ENCODE measurements at places on chromosomes 7 and 10. TPM values are rescaled to one million over a fixed set of nuclear protein-coding genes. Genes with fewer than 3 reads are reported as not detected.
A peak's percentile ranks its signal among the peaks of the same experiment; 100 is the strongest.

The ITPRID1 gene
- total RNA-seq = not detected

The PDZD7 gene
- 2.2 TPM for total RNA-seq

DNA sequence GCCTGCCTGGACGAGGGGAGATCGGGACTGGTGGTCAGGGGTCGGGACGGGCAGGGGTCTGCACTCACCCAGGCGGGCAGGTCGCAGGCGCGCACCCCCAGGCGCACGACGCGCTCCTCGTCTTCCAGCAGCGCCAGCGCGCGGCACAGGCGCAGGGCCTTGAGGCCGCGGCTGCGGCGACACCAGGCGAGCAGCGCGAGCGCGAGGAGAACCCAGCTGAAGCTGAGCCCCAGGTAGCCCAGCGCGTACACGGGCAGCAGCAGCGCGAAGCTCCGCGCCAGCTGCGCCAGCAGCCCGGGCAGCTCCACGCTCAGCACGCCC, 328 bp downstream of the ESYT2 start:
- peak; percentile 38 for DNase-seq

- no peak for DNase-seq
Measured at GRCh38 chr7:149196151-149196704, 882 bp downstream of the ZNF282 start.

DNA sequence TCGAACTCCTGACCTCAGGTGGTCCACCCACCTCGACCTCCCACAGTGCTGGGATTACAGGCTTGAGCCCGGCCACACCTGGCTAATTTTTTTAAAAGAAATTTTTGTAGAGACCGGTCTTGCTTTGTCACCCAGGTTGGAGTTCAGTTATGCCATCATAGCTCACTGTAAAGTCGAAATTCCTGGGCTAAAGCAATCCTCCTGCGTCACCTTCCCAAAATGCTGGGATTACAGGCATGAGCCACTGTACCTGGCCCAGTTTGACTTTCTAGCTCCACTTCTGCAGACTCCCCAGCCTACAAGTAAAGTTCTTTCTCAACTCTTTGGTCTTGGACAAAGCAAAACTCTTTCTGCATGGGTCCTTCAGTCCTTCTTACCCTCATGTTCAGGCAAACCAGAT, 214.1 kb downstream of the SKIDA1 start:
- no peak for DNase-seq

- DNase-seq = no peak
Measured at GRCh38 chr10:113340282-113340681, 212.6 kb upstream of the HABP2 start.

DNA sequence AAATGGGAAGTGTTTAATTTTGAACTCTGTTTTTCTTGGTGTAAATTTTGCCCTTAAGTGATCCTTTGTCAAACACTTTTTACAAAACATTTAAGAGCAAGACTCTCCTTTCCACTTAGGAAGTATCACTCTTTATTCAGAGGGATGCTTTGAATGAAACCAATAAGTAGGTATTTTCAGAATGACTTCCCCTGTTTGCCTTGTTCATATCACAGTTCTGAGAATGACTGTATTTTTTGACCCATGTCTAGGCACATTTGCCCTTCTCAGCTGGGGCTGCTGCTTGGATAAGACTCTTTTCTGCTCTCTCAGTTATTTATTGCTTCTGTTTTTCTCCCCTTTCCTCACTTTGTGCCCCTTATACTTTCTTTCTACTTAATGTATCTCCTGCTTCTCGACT, 98.2 kb downstream of the CCNY start:
- no peak for DNase-seq

DNA sequence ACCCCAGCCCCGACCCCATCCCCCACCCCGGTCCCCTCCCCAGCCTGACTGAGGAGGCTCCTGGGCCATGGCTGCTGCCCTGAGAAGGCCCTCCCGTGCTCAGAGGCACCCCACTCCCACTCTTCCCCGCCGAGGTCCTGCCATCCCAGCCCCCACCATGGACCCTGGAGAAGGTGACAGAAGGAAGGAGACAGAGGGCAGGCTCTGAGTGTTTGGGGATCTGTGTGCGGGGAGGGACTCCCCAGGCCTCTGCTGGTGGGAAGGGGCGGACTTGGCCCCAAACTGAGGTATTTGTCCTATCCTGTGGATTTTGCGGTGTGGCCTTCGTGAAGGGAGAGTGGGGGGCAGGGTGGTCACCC, 53.4 kb downstream of the PWWP2B start:
- no peak for DNase-seq

DNA sequence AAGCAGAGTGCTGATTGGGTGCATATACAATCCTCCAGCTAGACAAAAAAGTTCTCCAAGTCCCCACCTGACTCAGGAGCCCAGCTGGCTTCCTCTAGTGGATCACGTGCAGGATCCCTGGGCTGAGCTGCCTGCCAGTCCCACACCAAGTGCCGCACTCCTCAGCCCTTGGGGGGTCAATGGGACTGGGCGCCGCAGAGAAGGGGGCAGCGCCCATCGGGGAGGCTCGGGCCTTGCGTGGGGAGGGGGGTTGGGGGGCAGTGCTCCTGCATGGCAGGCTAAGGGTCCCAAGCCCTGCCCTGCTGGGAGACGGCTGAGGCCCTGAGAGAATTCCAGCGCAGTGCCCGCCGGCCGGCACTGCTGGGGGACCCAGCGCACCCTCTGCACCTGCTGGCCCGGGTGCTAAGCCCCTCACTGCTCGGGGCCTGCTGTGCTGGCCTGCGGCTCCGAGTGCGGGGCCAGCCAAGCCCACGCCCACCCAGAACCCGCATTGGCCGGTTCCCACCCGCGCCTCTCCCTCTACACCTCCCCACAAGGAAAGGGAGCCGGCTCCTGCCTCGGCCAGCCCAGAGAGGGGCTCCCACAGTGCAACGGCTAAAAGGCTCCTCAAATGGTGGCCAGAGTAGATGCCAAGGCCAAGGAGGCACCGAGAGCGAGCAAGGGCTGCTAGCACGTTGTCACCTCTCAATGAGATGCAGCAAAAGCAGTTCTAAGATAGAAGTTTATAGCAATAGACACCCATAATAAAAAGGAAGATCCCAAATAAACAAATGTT, 274.3 kb upstream of the LRRTM3 start:
- no peak for DNase-seq

GRCh38 chr7:25628446-25628845, 400.2 kb upstream of the NPVF start:
- no peak for DNase-seq
